ENCODE measurements at places on chromosomes 5 and 9.

GRCh38 chr5:131945551-131946168 lies at the start of gene MEIKIN:
MEIKIN (minus strand) TSS chr5:131945663; CDS start chr5:131945505, 158 bp downstream.
- no peak for DNase-seq

- DNase-seq: no peak
Observed at GRCh38 chr9:20209391-20210340, 412.6 kb downstream of the MLLT3 start.

GRCh38 chr5:79975422-79975821 lies 15.6 kb downstream of the MTX3 start:
- DNase-seq: no peak

GRCh38 chr5:72387985-72388384 lies 67.8 kb downstream of the PTCD2 start:
- no peak for DNase-seq

DNA sequence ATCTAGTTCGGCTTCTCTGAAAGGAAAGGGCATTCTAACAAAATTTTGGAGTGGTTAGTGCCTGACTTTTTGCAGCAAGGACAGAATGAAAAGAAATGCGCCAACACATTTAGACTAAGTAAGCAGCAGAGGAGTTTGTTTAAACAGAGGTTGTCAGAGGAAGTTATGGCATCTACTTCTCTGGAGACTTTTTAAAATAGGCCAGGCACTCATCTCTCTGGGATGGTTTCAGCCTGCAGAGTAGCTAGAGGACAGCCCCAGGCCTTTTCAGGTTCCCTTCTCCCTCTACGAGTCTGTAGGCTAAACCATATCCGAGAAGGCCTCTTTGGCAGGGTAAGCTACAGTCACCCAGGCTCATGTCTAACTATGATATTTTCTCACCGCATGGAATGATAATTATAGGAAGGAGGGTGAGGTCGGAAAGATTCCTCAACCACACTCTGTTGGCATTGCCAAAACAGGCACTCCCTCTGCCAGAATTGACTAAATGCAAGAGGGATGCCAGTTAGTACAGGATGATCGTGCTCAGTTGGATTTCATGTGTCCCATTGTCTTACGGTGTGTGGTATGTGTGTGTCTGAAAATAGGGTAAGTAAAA lies 1.4 kb upstream of the CTXN3 start:
- DNase-seq: no peak
